ENCODE measurements at places on chromosomes 5 and 9.

- DNase-seq = no peak
Measured at GRCh38 chr5:159345336-159345735, 15.0 kb upstream of the IL12B start.

DNA sequence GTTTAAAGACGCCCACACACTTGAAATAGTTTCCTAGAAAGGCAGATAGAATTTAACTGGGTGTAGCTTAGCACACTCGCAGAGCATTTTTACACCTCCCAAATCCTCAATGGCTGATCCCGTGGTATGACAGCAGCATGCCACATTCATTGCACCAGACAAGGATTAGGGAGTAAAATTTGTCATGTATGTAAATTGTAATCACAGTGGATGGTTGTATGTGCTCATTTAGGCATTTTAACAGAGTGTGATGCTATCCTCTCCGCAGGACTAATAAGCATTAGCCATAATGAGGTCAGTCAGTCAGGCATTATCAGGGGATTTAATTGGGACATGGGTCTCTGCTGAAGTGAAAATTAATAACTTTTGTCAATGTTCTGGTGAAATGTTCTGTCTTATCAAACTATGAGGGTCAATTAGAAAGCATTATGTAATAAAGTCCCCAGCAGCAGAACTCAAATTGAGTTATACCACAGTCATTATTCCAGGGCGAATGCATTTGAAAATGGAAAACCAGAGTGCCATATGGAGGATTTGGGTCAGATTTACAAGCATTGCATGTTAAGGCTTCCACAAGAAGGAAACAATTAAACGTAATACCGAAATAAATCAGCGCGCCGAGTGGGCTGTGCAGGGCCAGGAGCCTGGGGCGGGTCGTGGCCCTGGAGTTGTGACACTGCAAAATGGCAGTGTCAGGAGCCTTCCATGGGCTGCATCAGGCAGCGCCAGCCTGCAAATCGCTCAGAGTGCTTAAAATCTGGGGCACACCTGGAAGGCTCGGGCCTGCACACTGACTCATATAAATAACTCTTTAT is 602.2 kb downstream of the BNC2 start:
- DNase-seq = no peak

DNA sequence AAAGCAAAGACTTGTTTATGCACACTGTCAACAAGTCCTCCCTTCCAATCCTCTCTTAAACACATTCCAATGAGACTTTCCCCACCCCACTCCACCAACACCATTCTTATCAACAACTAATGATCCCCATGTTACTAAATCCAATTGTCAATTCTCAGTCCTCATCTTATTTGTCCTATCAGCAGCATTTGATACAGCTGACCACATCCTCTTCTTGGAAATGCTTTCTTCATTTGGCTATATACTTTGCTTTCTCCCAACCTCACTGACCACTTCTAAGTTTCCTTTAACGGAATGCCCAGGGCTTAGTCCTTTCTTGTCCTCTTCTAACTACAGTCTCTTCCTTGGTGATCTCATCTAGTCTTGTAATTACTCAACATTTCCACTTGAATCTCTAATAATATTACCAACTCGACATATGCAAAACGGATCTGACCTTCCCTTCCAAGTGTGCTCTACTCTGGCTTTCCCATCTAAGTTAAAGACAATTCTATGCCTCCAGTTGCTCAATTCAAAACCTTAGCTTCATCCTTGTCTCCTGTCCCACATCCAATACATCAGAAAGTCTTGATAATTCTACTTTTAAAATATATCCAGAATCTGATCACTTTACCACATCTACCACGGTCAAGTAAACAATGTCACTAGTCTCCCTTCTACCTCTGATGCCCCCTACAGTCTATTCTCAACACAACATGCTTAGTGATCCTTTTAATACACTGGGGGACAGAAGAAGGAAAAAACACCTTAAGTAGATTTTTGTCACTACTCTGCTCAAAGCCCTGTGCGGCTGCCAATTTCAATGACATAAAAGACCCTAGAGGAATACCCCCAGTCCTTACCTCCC is 25.5 kb downstream of the AGTPBP1 start:
- no peak for DNase-seq

GRCh38 chr5:82991678-82992323 is 85.4 kb downstream of the TMEM167A start:
- peak; percentile 95 for DNase-seq

DNA sequence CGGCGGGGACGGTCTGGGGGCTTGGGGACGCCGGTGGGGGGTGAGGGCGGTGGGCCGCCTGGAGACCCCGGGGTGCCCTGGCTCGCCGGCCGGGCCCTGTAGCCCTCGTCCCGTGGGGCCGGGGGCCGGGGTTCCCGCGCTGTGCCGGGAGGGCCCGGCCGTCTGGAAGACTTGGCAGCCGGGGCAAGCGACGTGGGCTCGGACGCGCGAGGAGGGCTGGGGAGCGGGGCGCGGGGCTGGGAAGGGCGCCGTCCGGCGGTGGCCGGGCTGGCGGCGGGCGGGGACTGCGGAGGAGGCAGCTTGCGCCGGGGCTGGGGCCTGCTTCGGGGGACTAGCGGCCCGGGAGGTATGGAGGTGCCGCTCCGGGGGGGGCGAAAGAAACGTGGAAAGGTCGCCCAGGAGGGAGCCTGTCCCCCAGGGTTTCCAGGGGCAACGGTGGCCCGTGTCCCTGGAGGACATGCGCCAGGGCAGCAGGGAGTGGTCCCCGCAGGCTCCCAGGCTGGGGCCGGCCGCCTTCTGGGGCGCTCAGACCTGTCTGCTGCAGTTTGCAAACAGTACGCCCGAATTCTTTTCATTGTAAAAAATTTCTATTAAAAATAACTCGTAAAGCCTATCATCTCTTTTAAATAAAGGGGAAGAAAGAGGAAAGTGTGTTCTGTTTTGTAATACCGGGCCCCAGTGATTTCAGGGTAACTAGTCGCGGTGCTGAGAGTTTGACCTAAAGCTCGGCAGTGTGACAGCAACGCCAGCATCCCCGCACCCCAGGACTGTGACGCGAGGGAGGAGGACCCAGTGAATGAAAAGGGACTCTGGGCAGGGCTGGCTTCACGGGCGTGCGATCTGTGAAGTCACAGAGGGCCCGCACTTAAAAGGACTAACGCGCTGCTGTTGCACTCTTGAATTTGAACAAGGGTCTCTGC is 752 bp upstream of the ANKH start:
- DNase-seq = peak; percentile 49

DNA sequence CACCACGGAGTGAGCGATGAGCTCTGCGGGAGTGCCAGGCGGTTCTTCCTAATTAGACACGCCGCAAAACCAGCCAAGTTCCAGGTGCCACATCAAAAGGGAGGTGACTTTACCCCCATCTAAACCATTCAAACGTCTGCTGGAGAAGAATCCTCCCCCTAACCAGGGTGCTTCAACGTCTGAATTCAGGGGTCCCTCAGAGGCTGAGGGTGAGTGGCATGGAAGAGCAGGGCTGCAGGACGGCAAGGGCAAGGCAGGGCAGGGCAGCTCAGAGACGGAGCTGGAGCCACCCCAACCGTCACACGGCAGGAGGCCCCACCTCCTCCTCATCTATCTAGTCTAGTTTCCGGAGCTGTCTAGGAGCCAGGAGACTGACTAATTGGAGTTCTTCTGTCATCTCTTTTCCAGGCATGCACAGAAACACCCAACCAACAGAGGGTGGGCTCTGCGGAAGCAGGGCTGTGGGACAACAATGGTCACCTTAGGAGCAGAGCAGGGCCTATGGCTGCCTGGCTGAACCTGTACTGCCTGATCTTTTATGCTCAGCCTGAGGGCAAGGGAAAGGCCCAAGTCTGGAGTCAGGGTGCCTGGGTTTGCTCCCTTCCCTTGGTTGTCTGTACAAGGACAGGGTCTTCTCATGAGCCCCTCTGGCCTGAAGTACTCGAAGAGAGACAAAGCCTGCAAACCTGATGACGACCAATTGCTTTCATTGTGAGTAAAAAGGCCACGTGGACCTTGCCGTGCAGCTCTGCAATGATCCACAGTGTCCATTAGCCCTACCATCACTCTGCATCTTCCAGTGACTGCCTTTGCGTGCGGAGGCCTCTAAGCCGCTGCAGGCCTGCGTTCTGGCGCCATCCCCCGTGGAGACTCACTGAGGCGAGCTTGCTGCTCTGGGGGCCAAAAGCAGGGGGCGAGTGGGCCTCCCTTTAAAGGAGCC is 81.0 kb upstream of the SLC25A51 start:
- DNase-seq = peak; percentile 85

DNA sequence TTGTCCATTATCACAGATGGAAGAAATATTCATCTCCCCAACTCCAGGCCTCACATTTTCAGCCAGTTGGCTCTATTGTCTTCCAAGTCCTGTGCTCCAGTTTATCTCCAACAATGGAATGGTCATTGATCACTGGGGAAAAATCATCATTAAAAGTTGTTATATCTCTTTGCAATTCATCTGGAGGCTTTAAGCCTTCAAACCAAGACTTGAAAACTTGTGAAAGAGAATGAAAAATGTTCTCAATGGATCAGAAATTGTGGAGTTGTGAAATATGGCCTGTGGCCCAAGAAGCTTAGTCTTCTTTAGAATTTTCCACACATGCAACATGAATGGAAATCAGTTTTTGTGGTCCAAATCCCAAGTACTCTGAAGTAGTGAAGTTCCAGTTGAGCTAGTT is 569.6 kb downstream of the EBF1 start:
- no peak for DNase-seq

DNA sequence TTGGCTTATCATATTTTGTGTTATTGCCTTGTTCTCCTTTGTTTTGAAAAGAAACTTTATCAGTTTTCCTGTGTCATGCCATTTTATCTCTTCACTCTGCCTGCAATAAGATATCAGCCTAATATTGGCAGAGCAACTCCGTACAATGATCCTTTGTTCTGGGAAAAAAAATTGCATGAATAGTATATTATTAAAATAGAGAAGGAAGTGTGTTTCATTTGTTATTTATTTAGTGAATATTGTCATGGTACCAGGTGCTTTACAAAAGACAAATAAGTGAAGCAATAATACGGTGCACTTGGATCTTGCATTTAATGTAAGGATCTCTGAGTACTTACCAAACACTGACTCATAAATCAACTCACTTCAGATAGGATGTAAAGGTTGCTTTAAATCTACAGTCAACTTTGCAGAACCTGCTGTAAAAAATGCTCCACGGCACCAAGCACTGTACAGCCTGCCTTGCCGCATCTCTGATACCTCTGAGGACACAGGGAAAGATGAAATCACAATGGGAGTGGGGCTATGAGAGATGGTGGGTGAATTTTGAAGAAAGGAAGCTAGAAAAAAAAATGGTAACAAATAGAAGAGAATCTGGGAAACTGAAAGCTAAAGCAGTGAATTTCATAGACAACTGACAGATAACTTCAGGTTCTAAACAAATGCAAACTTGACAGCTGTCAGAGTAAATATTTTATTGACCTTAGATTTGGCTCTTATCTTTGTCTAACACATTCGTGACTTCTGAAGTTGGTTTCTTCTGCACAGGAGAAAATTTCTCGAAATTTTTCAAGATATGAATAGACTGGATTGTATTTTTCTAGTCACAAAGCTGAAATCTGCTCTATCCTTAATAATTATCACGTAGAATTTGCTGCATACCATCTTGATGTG is 232.1 kb downstream of the ENC1 start:
- DNase-seq = no peak

- DNase-seq = no peak
Measured at GRCh38 chr5:158200619-158201018, 341.7 kb upstream of the CLINT1 start.

DNA sequence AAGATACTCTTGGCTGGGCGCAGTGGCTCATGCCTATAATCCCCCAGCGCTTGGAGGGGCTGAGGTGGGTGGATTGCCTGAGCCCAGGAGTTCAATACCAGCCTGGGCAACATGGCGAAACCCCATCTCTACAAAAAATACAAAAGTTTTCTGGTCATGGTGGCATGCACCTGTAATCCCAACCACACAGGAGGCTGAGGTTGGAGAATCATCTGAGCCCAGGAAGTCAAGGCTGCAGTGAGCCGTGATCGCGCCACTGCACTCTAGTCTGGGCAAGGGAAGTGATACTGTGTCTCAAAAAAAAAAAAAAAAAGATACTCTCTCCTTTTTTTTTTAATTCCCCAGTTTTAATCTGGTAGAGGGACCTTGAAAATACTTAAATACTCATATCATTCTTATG is 15.0 kb downstream of the ANKRD33B start:
- no peak for DNase-seq

GRCh38 chr5:17132444-17133083 is 84.9 kb upstream of the BASP1 start:
- peak; percentile 66 for DNase-seq

DNA sequence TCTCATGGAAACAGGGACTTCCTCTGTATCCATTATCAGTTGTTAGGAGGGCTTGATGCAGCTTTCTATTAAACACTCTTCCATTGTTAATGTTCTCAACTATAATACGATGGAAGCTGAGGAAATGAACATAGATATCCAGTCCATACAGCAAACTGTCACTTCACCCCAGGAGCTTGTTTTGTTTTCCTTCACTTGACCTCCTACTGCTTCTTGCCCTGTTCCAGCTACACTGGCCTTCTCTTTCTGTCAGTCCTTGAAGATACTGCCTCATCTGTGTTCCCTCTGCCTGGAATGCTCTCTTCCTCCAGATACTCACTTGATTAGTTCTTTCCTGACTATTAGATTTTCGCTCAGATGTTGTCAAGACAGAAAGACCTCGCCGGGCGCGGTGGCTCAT is 17.1 kb downstream of the CTNNA1 start:
- no peak for DNase-seq

GRCh38 chr5:891837-892393 is 686 bp downstream of the BRD9 start:
- peak; percentile 19 for DNase-seq

DNA sequence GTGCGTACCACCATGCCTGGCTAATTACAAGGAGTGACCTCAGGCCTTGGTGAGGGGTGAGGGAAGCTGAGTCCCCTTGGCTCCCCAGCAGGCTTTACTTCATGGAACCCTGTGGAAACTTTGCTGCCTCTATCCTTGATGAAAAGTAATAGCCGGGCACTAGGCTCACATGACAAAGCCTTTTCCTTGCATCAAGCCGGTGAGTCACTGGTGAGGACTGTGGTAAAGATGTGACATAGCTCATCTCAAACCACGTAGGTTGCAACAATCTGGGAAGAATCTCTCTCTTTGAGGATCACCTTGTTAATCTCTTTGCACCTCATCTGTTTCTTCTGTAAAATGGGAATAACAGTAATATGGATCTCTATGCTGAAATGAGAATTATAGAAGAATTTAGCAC is 116.3 kb upstream of the SLC25A48 start:
- DNase-seq = no peak

- no peak for DNase-seq
Measured at GRCh38 chr5:156623381-156624040, 226.6 kb upstream of the PPP1R2B start.

GRCh38 chr9:134826336-134827285 is 54.0 kb upstream of the FCN2 start:
- DNase-seq = no peak

- no peak for DNase-seq
Measured at GRCh38 chr5:168701641-168702040, 122.5 kb upstream of the PANK3 start.

DNA sequence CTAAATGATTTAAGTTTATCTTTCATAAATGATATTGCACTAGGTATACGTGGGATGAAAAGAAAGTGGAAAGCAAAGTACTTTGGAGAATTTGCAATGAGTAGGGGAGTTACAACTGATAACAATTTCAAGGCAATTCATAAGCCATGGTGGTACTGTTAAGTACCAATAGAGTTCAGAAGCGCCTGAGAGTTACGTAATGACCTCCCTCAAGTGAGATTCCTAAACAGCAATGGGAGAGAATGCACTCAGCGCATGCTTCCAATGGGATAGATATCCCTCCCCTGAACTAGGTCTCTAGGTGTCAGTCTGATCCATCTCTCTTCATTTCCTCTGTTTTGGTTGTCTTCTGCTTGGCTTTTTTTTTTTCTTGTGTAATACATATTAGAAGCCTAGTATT is 249.3 kb downstream of the NNT start:
- no peak for DNase-seq
